Progenitor cell of endocrine pancreas (in vitro differentiated cells): ENCODE measurements at places on chromosomes 7 and 10.

DNA sequence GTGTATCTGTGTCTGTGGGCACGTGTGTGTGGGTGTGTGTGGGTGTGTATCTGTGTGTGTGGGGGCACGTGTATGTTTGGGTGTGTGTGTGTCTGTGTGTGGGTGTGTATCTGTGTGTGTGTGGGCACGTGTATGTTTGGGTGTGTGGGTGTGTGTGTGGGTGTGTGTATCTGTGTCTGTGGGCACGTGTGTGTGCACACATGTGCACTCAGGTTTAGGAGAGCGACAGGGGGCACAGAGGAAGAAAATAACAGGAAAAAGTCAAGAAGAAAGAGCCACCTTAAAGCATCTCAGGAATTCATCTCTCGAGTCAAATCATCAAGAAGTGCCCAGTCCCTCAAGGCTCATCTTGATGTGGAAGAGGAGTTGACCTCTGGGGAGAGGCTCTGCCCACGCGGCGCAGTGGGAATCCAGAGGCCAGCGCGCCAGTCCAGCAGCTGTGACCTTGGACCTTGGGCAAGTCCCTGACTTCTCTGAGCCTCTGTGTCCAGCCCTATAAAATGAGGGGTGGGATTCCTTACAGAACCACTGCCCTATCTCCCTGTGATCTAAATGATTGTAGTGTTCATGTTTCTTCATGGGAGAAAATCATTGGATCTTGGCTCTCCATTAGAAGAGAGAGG is 147.8 kb downstream of the RGS10 start:
- no peak overlapping the region for H3K4me3 ChIP-seq
- no peak for DNase-seq
- H3K36me3 ChIP-seq: no peaks in the 10 kb centered on the region
- no peak overlapping the region for H3K27ac ChIP-seq

DNA sequence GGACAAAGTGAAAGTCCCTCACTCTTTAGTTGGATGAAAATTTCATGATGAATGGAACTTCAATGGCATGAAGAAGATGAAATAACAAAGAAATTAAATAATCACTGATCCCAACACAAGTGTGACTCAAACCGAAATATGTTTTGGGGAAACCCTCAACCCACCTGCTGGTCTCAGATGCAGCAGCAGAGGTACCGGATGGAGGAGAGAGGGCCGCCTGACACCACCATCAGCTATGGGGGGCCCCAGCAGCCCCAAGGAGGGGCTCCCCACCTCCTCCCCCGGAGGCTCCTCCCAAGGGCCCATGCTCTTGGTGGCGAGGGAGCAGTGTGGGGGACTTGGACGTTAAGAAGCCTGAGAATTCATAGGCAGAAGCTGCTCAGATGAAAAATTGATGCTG is 137.2 kb upstream of the ADARB2 start:
- H3K4me3 ChIP-seq: no peak overlapping the region
- no peak overlapping the region for H3K27ac ChIP-seq
- H3K4me1 ChIP-seq: peaks cover 6% of the 10 kb centered on the region

- peaks cover 20% of the 10 kb centered on the region for H3K4me1 ChIP-seq
- H3K4me3 ChIP-seq: no peak overlapping the region
- H3K27me3 ChIP-seq: no peaks in the 10 kb centered on the region
- H3K27ac ChIP-seq: no peak overlapping the region
- peaks cover 2% of the 10 kb centered on the region for H3K36me3 ChIP-seq
Measured at GRCh38 chr7:3150027-3150426, 106.4 kb upstream of the CARD11 start.

GRCh38 chr10:75042292-75042974 is 69.0 kb upstream of the SAMD8 start:
- DNase-seq: no peak
- H3K4me1 ChIP-seq: peaks cover 11% of the 10 kb centered on the region
- H3K36me3 ChIP-seq: no peaks in the 10 kb centered on the region
- no peak overlapping the region for H3K4me3 ChIP-seq
- no peak overlapping the region for H3K27ac ChIP-seq
- no peaks in the 10 kb centered on the region for H3K27me3 ChIP-seq

GRCh38 chr10:125565046-125565445 is 117.9 kb downstream of the TEX36 start:
- no peaks in the 10 kb centered on the region for H3K4me1 ChIP-seq
- H3K4me3 ChIP-seq: no peak overlapping the region
- no peaks in the 10 kb centered on the region for H3K36me3 ChIP-seq
- no peak overlapping the region for H3K27ac ChIP-seq
- H3K27me3 ChIP-seq: peaks cover 7% of the 10 kb centered on the region
